ENCODE measurements at places on chromosomes 3 and 15.

- DNase-seq = no peak
These were observed 2.6 kb downstream of the LHFPL4 start for GRCh38 chr3:9550999-9551398.

- DNase-seq = no peak
These were observed 193.4 kb upstream of the HES1 start for GRCh38 chr3:193942516-193943055.

GRCh38 chr3:36763850-36764703 lies at the start of gene DCLK3:
DCLK3 (minus strand) TSS chr3:36764553; CDS start chr3:36764263, 290 bp downstream.
- no peak for DNase-seq

DNA sequence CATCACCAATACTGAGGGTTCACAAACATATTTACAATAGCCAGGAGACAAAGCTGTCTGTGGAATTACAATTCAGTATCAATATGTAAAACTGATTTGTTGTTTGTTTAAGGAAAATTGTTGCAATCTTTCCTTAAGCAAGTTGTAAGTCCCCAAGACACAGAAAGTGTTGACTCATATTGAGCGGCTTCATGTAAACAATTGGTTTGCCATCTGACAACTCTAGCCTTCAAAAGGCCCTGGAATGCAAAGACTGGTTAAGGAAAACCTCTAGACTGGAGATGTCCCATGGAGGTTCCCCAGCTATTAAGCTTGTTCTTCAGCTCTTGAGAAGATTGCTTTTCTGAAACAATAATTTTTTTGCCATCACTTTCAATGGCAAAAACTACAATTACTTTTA lies 283.7 kb upstream of the PROK2 start:
- DNase-seq = no peak

GRCh38 chr3:127986803-127987202 lies 65.4 kb upstream of the SEC61A1 start:
- no peak for DNase-seq

GRCh38 chr3:172268868-172269267 lies 179.4 kb downstream of the GHSR start:
- DNase-seq = no peak

DNA sequence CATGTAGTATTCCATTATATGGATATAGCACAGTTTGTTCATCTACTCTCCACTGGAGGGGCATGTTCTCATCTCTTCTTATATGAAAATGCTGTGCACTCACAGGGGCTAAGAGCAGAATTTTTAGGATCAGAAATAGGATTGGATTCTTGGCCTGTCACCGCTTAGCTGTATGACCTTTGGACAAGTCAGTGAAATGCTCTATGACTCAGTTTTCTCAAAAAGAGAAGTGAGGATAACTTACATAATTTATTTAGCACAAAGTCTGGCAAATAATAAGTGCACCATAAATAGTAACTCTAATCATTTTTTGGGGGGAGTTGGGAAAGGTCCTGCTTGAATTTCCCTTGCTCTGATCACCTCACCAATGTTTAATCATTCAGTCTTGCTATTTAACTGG lies 103.7 kb upstream of the LRIG1 start:
- DNase-seq = no peak

- no peak for DNase-seq
These were observed 39.3 kb downstream of the GLB1 start for GRCh38 chr3:33057320-33058298.

DNA sequence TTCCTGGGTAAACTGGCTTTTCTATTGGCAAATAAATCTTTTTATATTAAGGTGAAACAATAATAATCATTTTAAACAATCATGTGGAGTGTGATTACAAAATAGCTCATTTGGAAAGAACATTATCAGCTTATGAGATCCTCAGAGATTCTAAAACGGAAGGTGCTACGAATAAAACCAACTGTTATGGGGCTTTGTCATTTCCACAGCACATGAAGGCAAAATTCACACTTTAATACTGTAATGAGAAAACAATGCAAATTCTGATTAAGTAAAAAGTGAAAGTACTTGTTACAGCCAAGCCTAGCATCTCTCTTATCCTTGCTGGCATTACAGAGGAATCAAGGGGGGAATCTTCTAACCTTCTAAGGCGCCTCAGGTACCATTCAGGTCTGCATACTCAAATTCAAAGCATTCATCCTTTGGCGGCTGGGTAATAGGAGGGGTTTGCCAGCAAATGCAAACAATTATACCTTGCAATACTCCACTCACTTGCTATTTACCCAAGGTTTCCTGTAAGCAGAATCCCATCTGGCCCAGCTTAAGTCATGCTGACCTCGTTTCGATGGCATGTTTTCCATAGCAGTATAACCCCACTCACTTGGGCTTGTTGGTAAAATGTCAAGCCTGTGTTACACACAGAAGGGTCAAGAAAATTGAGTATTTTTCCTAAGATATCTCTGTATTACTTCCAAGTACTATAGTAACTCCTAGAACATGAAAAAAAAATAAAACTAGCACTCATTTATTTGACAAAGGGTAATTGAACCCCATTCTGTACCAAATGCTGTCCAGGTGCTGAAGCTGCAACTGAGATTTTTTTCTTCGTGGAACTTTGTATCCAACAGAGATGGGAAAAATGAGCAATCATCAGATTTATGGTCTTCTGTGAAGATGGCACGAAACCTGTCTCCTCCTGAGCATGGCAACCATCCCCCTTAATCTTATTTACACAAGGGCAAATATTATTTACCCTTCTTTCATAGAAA lies 183.7 kb upstream of the LMCD1 start:
- peak; percentile 23 for DNase-seq

GRCh38 chr15:61038387-61038786 lies 190.7 kb downstream of the RORA start:
- no peak for DNase-seq

GRCh38 chr15:88533376-88533775 lies 13.1 kb downstream of the DET1 start:
- no peak for DNase-seq

DNA sequence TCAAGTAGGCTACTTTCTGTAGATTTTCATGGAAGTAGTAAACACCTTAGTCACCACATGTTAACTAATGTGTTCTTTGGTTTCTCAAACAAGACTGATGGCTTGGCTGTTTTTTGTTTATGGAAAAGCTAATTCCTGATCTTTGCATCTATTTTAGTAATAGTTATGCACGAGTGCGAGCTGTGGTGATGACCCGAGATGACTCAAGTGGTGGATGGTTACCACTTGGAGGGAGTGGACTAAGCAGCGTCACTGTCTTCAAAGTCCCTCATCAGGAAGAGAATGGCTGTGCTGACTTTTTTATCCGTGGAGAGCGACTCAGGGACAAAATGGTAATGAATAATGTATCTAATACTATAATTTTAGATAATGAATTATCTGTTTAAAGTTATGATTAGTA lies 46.6 kb downstream of the SPRED1 start:
- DNase-seq = no peak

- DNase-seq = no peak
These were observed 4.2 kb downstream of the LRRC2 start for GRCh38 chr3:46561951-46562350.

GRCh38 chr3:69998759-69999139 lies 784 bp upstream of the SAMMSON start:
- no peak for DNase-seq

- no peak for DNase-seq
These were observed 40.7 kb downstream of the SNRK start for GRCh38 chr3:43326891-43327581.

GRCh38 chr15:85749261-85750151 lies 45.2 kb downstream of the KLHL25 start:
- DNase-seq = no peak

GRCh38 chr3:23444386-23444785 lies 241.3 kb downstream of the UBE2E2 start:
- no peak for DNase-seq

DNA sequence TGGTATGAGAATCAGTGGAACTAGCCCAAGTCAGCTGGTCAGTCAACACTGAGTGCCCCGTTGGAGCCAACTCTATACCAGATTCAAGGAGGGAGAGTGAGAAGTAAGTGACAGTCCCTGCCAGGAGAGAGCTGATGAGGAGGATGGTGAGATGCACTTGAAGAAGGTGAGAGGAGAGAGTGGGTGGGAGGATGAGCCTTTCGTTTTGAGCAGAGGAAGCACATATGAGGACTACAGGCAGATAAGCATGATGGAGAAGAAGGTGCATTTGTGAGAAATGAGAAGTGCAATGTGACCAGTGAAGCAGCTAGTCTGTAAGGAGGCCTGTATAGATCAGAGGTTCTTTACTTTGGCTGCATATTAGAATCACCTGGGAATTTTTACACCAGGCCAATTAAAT lies 40.4 kb downstream of the NME9 start:
- DNase-seq = no peak

DNA sequence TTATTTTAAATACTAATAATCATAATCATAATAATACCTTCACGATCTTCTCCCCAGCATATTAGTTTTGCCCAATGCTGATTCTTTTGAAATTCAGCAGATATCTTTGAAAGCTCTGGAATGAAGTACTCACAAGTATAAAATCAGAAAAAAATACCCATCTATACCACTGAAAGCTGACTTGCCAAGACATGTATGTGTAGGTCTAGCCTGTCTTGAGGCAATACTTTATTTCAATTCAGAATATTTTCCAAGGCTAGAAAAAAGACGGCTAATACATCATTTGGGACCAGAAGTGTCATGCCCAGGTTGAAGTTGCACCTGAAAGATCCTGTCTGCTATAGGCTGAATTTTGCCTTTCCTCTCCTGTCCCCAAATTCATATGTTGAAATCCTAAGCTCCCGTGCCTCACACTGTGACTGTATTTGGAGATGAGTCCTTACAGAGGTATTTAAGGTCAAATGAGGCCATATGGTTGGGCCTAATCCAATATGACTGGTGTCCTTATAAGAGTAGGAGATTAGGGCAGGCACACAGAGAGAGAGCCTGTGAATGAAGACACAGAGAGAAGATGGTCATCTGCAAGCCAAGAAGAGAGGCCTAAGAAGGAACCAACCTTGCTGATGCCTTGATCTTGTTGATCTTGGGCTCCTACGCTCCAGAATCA lies 255.9 kb upstream of the CMC1 start:
- peak; percentile 70 for DNase-seq

GRCh38 chr3:162865466-162865865 lies 1368.9 kb downstream of the OTOL1 start:
- no peak for DNase-seq

DNA sequence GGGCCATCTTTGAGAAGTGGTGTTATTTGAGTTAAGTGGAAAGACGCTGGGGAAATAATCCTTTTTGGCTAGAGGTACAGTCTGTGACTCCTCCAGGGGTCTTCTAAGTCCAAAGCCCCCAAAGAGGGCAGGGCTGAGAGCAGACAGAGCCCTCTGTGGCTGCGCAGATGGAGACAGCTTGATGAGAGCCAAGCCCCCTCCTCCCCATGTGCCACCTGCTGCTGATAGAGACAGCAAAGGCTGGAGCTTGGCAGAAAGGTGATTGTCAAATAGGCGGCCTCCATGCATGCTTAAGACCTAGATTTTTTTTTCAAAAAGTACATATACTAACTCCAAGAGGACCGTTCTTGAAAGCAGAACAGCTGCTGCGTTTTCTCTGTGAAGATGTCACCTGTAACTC lies 72.4 kb downstream of the CRYGS start:
- DNase-seq = no peak

DNA sequence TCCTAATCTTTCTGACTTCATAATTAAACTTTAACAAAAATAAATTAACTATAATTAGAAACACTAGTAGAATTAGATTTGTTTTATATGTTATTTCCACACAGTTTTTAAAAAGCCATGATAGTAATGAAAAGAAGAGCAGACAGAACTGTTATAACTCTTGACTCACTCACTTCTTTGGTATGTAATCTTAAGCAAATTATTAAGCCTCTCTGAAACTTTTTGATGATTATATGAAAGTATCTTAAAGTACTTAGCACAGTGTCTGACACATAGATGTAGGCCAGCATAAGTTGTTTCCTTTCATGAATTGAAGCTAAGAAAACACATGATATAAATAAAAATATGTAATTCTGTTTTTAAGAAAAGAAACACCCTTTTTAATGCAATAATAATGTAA lies 123.6 kb upstream of the MLF1 start:
- DNase-seq = no peak

GRCh38 chr3:52085681-52086282 lies 29.4 kb upstream of the DUSP7 start:
- DNase-seq = no peak

GRCh38 chr3:189372243-189372642 lies 200.5 kb downstream of the TPRG1 start:
- DNase-seq = no peak

DNA sequence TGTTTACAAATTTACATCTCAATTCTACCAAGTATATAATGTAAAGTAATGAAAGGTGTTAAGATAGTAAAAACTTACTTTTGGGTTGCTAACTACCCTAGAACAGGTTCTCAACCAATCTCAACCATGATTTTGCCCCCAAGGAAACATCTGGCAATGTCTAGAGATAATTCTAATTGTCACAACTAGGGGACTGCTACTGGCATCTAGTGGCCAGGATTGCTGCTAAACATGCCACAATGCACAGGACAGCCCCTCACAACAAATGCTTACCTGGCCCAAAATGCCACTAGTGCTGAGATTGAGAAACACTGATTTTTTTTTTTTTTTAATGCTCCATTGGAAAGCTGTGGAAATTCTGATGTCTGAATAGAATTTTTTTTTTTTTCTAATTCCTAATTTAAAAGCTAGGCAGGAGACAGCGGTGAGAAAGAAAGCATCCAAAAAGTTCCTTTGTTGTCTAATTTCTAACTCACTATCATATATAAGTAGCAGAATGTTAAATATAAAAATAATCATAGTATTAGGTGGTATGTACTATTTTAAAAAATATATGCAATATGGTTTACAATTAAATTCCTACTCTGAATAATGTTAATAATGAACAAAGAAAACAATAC lies 81.5 kb downstream of the TJP1 start:
- no peak for DNase-seq

- no peak for DNase-seq
These were observed 54.9 kb upstream of the SENP5 start for GRCh38 chr3:196812853-196813252.

GRCh38 chr15:88447741-88448140 lies 19.4 kb downstream of the MRPL46 start:
- no peak for DNase-seq

DNA sequence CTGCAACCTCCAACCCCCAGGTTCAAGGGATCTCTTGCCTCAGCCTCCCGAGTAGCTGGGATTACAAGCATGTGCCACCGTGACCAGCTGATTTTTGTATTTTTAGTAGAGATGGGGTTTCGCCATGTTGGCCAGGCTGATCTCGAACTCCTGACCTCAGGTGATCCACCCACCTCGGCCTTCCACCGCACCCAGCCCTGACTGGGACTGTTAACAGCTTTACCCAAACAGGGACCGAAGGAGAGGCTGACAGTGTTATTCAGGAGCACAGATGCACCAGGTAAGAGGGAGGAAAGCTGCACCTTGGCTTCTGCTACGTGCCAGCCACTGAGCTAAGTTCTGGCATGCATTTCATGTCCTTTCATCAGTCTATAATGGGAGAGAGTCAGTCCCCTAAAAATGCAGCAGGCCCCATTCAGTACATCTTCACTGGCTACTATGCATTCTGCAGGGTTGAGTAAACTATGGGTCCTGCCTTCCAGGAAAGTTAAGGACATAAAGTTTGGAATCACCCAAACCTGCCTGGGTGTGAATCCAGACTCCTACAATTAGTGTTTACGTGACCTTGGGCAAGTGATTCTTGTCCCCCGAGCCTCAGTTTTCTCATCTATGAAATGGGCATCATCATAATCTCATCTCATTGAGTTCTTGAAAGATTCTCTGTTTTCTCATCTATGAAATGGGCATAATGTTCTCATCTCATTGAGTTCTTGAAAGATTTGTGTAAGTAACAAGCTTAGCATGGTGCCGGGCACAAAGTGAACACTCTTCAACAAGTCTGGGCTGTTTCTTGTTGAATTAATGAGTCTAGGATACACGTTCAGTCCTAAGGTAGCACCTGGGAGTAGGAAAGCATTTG lies 82.2 kb downstream of the CPN2 start:
- no peak for DNase-seq

- no peak for DNase-seq
These were observed 3.1 kb upstream of the RNF168 start for GRCh38 chr3:196506687-196507086.
